ENCODE measurements at places on chromosomes 1 and 21. TPM values are rescaled to one million over a fixed set of nuclear protein-coding genes. Genes with fewer than 3 reads are reported as not detected.

The CNR2 gene
- 0.06 TPM for total RNA-seq

The MSH4 gene
- total RNA-seq: 0.96 TPM

GRCh38 chr1:39539252-39539790 is 37.3 kb downstream of the PABPC4 start:
- DNase-seq: peak; percentile 73
- no peak overlapping the region for H3K4me3 ChIP-seq
- peaks cover 4% of the 10 kb centered on the region for H3K36me3 ChIP-seq

DNA sequence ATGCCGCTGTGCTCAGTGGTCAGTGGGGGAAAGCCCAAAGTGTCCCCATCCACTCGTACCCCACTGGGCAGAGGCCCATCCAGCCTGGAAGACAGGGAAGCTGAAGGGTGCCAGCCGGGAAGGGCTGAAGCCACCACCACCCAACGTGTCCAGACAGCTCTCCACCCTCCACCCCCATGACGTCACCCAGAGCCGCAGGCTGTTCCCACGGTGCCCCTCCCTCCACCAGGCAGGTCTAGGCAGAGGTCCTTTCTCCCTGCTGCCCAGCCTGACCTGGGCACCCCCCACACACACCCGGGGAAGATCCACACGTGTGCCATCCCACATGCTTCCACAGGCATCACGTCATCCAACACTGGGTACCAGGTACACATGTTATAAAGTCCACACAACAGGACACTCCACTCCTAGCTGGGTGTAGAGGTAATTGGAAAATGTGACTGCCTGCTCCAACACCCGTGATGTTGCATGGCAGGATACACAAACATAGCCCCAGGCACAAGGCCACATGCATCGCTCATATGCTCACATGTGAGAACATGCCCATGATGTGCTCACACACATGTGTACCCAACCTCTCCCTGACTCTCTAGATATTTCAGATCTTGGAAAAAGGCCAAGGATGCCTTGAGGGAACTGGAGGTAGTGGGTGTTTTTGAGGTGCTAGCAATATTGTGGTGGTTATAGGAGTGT is 5.1 kb upstream of the ARHGAP30 start:
- DNase-seq: no peak
- no peak overlapping the region for H3K27ac ChIP-seq
- H3K4me1 ChIP-seq: no peaks in the 10 kb centered on the region
- H3K36me3 ChIP-seq: no peaks in the 10 kb centered on the region

DNA sequence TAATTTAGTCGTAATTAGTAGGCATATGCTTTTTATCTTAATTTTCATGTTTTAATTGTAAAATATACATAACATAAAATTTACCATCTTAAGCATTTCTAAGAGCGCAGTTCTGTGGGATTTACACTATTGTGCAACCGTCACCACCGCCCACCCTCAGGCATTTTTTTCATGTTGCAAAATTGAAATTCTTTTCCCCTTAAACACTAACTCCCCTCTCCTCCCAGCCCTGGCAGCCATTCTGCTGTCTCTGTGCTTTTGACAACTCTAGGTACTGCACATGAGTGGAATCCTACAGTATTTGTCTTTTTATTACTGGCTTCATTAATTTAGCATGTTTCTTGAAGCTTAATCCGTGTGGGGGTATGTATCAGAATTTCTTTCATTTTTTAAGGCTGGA is 7.8 kb downstream of the PIK3CD start:
- no peaks in the 10 kb centered on the region for H3K36me3 ChIP-seq
- H3K4me1 ChIP-seq: peaks cover 10% of the 10 kb centered on the region
- H3K27me3 ChIP-seq: no peaks in the 10 kb centered on the region
- H3K27ac ChIP-seq: no peak overlapping the region
- DNase-seq: no peak

The PCP4 gene
- 1.0 TPM for total RNA-seq

GRCh38 chr1:94806441-94806871 is 13.7 kb upstream of the SLC44A3 start:
- peaks cover 28% of the 10 kb centered on the region for H3K4me1 ChIP-seq
- no peaks in the 10 kb centered on the region for H3K36me3 ChIP-seq
- no peak overlapping the region for H3K4me3 ChIP-seq
- H3K27me3 ChIP-seq: no peaks in the 10 kb centered on the region
- DNase-seq: no peak

The RHOU gene
- total RNA-seq: 21.0 TPM

The GCSAML gene
- 2.7 TPM for total RNA-seq

DNA sequence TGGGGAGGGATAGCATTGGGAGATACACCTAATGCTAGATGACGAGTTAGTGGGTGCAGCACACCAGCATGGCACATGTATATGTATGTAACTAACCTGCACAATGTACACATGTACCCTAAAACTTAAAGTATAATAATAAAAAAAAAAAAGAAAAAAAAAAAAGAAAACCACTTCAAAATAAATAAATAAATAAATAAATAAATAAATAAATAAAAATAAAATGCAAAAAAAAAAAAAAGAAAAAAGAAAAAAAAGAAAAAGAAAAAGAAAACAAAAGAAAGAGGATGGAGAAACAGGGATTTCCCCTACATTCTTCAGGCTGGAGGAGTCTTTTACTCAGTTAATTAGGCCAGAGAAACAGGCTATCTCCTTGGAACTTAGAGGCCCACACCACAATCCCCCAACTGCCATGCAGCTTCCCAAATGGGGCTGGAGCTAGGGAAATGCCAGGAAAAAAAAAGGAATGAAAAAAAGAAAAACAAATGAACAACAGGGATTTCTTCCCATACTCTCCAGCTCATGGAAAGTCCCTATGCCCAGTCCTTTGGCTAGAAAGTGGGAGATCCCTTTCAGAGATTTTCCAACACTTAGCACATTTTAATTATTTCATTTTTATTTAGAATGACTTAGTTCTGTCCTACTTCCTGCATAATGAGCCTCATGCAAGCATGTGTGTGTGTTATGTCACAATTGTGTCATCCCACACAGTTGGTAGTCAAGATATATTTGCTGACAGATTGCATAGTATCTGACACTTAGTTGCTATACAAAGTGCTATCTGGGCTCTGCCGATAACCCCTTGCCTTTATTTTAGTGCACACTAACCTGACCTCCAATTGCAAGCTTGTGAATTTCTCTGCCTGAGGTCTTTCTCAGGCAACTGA is 486.4 kb downstream of the PLPP3 start:
- no peaks in the 10 kb centered on the region for H3K36me3 ChIP-seq
- no peak for DNase-seq
- no peaks in the 10 kb centered on the region for H3K4me1 ChIP-seq
- no peaks in the 10 kb centered on the region for H3K27me3 ChIP-seq

The RHCE gene
- 0.58 TPM for total RNA-seq

The OR10J1 gene
- total RNA-seq: not detected

GRCh38 chr1:224432146-224432545 is 2.5 kb downstream of the WDR26 start:
- no peaks in the 10 kb centered on the region for H3K27me3 ChIP-seq
- H3K27ac ChIP-seq: peak overlapping the region; percentile 98
- peak overlapping the region; percentile 81 for H3K4me3 ChIP-seq

The CTSE gene
- 85.8 TPM for total RNA-seq

The ANKRD34A gene
- 0.69 TPM for total RNA-seq
